B cell (primary cell): ENCODE measurements at places on chromosomes 6 and 20. TPM values are rescaled to one million over a fixed set of nuclear protein-coding genes. Genes with fewer than 3 reads are reported as not detected.

The OR2B6 gene
- total RNA-seq: not detected in 2 replicates

The NQO2 gene
- 17.9 and 21.5 TPM in 2 replicates for total RNA-seq

The KIF13A gene
- 21.3 and 23.4 TPM in 2 replicates for total RNA-seq

DNA sequence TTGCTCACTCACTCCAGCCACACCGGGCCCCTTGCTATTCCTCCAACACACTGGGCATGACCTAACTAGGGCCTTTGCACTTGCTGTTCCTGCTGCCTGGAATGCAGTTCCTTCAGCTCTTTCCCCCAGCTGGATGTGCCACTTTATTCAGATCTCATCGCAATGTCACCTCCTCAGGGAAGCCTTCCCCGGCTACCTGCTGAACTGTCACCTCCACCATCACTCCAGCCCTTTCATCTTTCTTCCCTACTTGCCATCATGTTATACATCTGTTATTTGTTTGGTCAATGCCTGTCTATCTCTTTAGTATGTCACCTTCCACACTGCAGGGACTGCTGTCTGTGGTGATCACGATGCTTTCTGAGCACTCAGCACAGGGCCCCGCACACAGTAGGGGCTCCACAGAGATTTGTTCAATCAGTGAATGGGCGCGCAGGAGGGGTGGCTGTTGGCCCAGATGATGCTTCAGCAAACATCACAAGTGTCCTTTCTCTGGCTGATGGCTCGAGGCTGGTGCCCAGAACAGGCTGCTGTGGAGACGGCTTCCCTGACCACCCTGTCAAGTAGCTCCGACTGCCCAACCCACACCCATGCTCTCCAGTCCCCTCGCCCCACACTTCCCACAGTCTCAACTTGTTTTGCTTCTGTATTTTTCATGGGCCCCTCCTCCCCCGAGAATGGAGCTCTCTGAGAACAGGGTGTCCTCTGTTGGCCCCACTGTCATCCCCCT lies 31.8 kb downstream of the CEBPB start:
- DNase-seq: no peak

GRCh38 chr20:36881888-36882287 lies 6.0 kb downstream of the TLDC2 start:
- no peak for DNase-seq

- DNase-seq: no peak
Measured at GRCh38 chr6:39937686-39938333, 3.5 kb upstream of the MOCS1 start.

The TNFRSF6B gene
- not detected in 2 replicates for total RNA-seq

DNA sequence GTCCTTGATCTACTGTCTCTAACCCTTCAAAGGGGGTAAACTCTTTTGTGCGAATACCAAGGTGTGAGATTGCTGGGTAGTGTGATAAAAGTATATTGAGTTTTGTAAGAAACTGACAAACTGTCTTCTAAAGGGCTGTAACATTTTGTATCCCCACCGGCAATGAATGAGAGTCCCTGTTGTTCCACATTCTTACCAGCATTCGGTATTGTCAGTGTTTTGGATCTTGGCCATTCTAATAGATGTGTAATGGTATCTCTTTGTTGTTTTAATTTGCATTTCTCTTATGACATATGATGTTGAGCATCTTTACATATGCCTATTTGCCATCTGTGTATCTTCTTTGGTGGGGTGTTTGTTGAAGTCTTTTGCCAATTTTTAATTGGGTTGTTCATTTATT lies 1090.7 kb downstream of the KIF16B start:
- no peak for DNase-seq

DNA sequence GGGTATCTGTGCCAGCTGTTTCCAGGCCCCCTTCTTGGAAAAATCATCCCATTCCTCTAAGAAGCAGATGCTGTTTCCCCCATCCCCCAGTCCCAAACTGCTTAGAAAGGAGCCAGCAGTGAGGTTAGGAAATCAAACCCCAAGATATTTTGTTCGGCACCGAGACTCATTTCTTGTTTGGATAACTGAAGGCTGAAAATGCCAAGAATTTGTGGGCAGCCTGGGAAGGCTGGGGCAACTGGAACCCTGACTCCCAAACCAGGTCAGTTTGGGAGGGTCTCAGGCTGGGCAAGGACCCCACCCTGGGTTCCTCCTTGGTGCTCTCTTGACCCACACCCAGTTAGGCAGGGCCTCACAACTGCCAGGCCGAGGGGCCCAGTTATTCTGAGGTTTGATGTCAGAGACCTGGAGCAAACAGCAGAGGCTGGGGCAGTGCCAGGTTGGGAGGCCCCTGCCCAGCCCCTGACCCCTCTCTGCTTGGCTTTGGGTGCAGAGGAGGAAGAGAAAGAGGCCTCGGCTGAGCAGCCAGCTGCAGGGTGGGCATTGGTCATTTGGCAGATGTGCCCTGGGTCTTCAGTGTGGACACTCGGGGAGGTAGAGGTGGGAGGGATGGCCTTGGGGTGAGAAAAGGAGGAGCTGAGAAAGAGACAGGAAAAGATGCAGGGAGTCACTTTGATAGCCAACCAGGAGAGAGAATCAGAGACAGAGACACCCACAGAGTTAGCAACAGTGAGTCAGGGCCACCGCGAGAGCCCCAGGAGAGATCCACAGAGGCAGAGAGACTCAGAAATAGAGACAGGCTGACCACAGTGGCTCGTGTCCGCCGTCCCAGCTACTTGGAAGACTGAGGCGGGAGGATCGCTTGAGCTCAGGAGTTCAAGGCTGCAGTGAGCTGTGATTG lies 5.0 kb downstream of the ANGPT4 start:
- DNase-seq: no peak

DNA sequence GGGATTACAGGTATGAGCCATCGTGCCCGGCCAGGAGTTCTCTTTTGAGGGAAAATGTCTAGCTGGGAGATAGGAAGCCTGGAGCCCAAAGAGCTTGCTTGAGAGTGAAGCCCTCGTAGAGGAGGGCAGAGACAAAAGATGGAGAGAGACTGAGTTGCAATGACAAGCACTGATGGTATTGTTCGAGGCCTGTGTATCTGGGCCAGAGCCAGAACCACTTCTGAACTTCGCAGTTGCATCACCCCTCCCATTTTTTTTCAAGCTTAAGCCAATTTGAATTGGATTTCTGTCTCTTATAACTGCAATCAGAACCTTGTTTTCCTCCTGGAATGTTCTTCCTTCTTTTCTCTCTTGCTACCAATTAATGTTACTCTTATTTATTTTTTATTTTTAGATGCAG lies 83.1 kb downstream of the KCNB1 start:
- no peak for DNase-seq

DNA sequence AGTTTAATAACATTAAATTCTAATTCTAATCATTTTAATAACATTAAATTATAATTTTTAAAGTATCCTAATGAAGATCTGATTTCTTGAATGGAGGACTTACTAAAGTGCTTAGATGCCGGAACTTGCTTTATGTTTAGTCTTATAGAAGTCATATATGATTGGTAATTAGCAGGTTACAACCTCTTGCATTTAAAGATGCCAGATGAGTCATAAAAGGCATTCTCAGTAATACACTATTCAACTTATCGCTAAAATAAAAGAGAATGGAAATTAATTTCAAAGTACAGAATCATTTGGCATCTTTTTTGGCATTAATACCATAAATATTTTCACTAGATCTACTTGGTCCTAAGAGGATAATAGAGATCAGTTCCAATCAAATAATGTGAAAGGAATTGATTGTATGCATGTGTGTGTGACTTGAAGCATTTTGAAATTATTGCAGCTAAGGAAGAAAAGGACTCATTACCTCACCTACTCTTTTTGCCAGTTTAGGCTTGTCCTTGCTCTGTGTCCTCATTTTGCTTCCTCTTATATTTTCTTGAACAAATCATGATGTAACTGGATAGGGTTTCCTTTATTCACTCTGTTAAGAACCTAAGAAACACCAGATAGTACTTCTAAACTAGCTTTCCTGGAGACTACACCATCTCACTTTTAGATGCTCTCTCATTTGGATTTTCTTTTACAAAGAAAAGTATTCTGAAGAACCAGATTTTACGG lies 2.7 kb downstream of the COL21A1 start:
- DNase-seq: no peak

The KCNQ5 gene
- total RNA-seq: 9.4 and 10.4 TPM in 2 replicates

The BPIFB2 gene
- total RNA-seq: not detected in 2 replicates

DNA sequence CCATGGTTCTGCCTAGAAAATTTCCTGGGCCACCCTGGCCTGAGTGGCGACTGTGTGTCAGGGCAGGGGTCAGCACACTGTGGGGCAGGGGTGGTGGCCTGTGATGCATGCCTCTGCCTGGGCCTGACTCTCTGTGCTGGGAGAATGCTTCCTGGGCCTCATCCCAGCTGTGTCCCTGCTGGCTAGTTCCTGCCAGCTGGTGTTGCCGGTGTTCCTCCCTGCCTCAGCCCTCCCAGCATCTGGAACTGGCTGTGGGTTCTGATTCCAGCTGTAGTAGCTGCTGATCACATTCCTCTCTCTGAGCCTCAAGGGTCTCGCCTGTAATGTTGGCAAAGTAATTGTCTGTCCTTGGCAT lies 101.5 kb downstream of the SYCP2 start:
- no peak for DNase-seq

DNA sequence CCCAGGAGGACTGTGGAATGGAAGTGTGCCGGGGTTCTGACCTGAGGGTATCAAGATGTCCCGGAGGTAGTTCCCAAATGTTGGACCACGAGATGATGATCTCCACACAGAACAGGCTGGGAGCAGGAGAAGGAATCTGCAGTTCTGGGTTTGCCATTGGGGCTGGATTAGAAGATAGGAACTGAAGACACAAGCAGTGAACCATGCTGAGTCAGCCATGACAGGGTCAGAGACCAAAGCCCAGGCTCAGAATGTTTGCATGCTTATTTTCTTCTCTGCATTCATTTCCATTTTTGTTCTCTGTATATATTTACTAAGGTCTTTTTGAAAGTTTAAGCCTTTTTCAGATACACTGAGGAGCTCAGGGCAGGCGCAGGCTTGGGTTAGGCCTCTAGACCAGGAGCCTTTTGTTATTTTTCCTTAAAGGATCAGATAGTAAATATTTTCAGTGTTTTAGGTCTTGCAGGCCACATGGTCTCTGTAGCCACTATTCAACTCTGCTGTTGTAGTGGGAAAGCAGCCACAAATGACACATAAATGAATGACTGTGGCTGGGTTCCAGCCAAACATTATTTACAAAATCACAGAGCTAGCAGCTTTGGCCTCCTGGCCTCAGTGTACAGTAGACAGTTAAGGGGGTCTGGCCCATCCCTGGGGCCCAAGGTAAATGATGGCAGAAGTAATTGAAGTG lies 28.5 kb downstream of the SLC35D3 start:
- no peak for DNase-seq

GRCh38 chr6:90820436-90820835 lies 233.6 kb upstream of the MAP3K7 start:
- no peak for DNase-seq

- DNase-seq: no peak
Measured at GRCh38 chr6:157151029-157151428, 172.3 kb downstream of the TMEM242 start.

The GGTLC1 gene
- not detected in 2 replicates for total RNA-seq

- DNase-seq: peak; percentile 51
Measured at GRCh38 chr6:28134015-28134414, 7.7 kb upstream of the ZKSCAN8 start.

The DEFB119 gene
- total RNA-seq: not detected in 2 replicates

GRCh38 chr6:116280161-116280932 lies 617 bp upstream of the TSPYL1 start:
- peak; percentile 40 for DNase-seq

The HLA-DQA1 gene
- 463 and 489 TPM in 2 replicates for total RNA-seq

GRCh38 chr6:157885211-157885788 lies 62.3 kb downstream of the SNX9 start:
- DNase-seq: peak; percentile 85

DNA sequence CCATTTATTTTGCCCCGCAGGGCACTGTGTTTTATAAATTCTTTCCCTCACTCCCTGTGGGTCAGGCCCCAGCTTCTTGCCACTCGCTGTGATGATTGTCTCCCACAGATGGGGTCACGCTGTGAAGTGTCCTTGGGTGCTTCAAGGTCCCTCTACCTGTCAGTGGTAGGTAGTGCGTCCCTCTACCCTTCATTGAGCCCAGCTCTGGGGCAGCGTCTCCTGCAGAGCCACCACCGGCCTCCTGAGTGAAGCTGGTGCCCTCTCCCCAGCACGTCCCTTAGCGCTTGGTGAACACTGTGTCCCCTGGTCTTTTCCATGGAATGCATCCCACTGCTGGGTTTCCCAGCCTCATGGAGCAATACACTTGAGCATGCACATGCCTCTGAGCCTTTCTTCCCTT lies 108.2 kb downstream of the NRN1 start:
- DNase-seq: no peak

DNA sequence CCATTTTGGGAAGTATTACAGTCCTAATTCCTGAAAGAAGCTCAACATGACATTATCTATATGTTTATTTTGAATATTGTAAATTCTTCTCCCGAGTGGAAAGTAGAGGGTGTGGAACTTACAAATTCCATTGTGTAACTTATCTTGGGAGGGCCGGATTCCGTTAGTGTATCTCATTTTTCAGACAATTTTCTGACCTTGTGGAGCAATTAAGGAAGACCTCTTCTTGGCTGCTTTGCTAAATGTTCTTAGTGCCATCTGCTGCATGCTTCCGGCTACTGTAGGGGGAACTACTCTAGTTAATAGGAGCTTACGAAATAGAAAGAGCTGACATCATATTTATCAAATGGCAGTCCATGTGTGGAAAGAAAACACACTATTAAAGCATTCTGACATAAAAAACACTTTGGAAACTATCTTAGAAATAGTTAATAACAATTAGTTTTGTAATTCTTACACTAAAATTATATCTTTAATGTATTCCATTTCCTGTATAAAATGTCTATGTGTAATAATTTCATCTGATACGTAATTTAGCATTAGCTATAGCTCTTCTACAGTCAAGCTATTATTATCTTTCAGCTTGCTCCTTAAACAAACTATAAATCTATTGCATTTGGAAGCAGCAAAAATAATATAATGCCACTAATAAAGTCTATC lies 41.5 kb upstream of the KCNQ5 start:
- peak; percentile 8 for DNase-seq

DNA sequence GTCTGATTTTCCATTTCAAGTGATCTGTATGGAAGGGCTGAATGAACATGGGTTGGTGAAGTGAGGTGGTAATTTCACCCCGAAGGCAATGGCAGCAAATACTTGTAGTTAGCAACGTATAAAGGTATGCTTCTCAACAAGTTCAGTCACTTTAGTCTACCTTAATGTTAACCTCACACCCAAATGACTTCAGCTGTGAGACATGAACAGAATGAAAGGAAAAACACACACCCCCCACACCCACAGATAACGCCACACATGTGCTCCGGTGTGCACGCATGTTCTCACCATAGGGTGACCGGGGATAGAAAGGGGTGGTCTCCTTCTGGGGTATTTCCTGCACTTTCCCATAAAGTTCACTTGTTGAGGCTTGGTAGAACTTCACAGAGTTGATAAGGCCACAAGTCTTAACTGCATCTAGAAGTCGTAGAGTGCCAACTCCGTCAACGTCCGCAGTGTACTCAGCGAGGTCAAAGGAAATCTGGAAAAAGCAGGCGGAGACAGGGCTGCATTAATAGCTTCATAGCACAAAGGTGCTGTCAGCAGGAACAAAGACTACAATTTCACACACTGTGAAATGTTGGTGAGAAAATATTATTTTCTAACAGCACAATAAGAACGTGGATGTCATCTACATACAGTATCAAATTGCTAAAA lies 284.8 kb downstream of the GMDS start:
- DNase-seq: no peak
